ENCODE measurements at places on chromosomes 16 and 17.

DNA sequence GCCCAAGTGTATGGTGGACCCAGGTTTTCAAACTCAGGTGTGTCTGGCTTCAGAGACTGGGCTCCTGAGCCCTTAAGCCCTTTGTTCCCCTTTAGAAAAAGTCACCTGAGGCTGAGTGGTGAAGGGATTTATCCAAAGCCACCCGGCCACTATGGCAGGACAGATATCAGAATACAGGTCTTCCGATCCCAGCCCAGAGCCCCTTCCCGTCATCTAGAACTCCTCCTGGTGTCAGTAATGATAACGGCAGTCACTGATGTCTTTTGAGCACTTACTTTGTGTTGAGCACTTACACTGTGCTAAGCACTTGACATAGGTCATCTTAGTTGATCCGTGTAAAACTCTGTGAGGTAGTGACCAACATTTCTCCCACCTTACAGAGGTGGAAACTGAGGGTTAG lies 16.6 kb downstream of the NOD2 start:
- DNase-seq = no peak

- DNase-seq = no peak
Observed at GRCh38 chr17:57750895-57751294, 5.8 kb upstream of the CCDC182 start.

- no peak for DNase-seq
Observed at GRCh38 chr16:7325834-7326233, 6.8 kb upstream of the RBFOX1 start.

DNA sequence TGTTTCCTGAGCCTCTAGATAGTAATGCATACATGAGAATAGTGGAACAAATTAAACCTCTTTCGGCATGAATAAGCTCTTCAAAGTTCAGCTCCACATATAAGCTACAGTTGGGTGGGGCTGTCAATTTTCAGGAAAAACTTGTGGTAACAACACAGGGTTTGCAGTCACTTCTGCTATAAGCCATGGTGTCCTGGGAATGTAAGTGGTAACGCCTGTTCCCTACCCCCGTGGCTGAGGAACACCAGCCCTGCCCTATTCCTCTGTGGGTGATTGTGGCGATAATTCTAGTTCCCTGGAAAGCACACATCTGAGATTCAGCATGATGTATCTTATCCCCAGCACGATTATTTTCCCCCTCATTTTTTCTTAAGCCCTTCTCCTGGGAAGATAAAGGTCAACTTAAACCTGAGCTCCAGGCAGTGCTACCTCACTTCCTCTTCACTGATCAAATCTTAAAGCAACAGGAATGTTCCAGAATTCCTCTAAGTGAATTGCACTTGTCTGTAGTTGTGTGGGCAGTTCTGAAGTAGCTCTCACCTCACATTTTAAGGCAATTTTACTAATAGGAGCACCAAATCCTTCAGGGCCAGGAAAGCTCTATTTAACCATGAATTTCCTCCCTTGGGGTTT lies 500.7 kb upstream of the HSBP1 start:
- DNase-seq = no peak

GRCh38 chr17:43917348-43918025 lies 10.2 kb upstream of the MPP2 start:
- DNase-seq = no peak

GRCh38 chr17:55931446-55931845 lies 180.6 kb downstream of the PCTP start:
- no peak for DNase-seq

DNA sequence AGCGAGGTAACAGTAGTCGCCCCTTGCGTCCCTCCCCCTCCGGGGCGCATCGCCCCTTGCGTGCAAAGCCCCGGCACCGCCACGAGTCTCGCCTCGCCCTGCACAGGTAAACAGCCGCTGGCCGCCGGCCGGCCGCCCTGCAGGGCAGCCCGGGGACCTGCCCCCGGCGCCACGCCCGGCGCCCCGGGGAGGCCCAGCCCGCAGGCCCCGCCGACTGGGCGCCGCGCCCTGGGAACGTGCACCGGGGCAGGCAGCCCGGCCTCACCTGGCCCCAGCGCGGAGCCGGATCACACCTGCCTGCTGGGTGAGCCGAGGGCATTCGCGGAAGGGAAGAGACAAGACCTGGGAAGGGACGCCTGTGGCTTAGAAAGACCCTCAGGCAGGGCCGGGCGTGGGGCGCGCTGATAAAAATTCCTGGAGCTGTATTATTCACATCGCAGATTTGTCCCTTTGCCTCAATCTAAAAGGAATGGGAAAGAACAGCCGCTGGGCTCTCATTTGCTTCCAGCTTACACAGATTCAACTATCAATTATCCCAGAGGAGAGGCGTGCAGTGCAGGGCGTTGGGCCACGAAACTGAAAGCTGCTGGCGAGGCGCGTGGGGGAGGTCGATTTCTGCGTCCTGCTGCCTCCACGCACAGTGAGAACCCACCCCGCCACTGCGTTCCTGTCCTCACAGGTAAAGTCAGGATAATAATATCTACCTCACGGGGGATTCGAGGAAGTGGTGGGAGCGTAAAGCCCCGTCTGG lies 451.9 kb downstream of the SLC39A11 start:
- DNase-seq = no peak

GRCh38 chr17:31067691-31068184 lies 27.0 kb upstream of the NF1 start:
- no peak for DNase-seq

DNA sequence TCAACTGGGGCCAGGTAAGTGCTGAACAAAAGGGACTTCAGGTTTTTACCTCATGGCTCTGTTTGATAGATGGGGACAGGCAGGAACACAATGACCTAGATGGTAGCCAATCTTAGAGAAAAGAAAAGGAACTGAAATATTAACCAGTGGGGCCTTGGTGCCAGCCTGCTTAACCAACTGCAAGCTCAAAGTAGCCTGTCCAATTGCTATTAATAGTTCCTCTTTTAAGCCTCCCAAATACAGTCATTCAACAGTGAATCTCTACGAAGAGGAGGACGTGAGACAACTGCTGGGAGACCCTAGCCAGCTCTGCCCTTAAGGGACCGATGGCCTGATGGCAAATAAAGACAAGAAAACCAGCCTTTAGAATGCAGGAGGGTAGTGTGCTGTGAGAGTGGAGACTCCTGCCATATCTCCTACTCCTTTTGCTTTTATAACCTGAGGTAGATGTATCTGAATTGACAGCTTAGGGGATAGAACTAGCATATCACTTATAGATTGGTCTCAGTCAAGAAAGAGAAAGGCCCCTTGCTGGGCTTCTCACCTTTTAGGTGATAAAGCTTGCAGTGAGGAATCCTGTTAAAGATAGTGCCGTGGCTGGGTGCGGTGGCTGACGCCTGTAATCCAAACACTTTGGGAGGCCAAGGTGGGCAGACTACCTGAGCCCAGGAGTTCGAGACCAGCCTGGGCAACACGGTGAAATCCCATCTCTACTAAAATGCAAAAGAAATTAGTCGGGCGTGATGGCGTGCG lies 28.3 kb downstream of the ARSG start:
- no peak for DNase-seq

DNA sequence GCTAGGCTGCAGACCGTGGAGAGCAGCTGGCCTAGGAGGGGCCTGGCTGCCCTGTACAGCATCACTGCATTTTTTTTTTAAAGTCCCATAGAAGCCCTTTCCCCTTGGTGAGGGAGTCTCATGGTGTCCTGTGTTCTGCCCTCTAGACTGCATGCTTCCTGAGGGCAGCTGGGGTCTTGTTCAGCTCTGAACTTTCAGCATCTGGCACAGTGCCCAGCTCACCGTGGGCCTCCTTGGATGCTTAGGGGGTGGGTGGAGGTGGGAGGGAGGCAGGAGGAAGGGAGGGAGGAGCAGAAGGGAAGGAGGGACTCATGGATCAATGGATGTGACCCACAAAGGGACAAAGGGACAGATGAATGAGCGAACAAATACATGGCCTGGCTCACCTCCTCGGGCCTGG lies 63.4 kb upstream of the TMEM97 start:
- DNase-seq = no peak

DNA sequence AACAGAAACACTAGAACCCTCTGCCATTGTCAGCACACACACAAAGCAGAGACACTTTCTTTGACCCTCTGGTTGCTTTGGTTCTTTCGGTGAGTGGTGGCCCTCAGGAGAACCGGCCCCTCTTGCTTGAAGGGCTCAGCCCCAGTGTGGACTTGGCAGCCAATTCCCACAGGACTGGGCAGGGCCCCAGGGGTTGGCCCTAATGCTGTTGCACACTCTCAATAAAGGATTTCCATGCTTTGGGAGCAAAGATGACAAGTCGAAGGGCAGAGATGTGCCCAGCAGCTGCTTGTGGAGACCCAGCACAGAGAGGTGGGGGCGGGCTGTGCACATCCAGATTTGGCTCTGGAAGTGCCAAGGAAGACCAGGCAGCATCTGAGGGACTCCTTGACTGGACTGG lies 149.0 kb downstream of the NTN1 start:
- no peak for DNase-seq

DNA sequence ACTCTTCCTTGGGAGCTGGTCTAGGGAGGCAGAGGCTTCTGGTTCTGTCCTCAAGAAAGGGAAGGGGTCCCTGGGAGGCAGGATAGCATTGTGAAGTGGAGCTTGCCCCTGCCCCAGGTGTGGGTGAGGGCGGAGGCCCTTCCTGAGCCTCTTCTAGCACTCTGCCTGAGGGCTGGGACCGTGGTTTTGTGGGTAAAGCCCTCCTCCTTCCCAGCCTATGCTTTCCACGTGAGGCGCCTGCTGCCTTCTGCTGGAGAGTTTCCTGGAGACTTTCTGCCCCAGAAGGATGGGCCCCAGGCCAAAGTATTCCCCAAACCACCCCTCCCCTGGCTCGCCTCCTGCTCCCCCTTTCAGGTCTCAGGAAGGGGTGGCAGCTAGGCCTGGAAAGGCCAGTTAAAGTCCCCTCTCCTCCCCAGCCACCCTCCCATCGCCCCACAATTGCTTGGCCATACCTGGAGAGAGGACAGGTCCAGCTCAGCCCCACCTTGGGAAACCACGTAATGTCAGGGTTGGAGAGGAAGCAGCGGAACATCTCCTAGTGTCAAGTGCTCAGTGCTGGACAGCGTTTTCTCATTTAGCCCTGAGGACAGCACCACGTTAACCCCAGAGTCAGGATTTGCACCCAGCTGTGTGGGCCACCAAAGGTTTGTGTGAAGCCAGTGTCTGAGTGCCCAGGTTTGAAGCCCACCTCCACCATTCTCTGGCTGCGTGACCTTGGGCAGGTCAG lies 5.6 kb downstream of the SBK1 start:
- DNase-seq = no peak

GRCh38 chr16:4537376-4538343 lies 913 bp downstream of the CDIP1 start:
- no peak for DNase-seq

DNA sequence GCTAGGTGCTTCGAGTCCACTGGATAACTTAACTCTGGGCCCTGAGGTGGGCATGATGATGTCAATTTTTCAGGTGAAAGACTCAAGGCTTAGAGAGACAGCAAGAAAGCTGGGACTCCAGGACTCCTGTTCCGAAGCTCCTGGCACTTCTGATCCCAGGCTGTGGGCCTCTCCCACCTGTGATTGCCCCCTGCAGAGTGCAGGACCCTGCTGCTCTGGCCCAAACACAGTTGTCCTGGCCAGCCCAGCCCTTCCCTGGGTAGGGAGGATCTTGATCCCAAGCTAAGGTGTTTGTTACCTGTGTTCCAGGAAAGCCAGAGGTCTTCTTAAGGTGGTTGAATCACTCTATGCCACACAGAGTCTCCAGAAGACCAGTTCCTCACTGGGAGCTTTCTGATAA lies 3.1 kb downstream of the CHST5 start:
- no peak for DNase-seq

All from NCI-H1694 (cell line).